Immature natural killer cell (primary cell): ENCODE measurements at places on chromosomes 4 and X.

DNA sequence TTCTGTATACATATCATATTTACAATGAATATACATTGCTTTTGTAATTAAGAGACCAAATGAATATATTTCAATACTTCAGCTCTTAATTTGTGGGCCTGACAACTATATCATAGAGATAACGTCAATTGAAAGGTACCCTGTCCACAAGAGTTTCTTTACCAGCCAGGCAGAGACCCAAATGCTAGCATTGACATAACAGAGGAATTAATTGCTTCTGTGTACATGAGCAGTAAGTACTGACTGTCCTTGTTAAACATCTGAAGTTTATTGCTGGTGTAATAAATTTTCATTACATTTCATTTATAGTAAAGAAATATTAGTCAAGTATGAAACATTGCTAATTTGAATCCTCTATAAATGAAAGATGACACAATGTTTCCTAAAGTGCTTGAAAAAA is 910.8 kb downstream of the CCSER1 start:
- H3K27me3 ChIP-seq = no peaks in the 10 kb centered on the region
- DNase-seq = no peak
- H3K27ac ChIP-seq = no peak overlapping the region
- no peaks in the 10 kb centered on the region for H3K4me1 ChIP-seq
- H3K36me3 ChIP-seq = no peaks in the 10 kb centered on the region

DNA sequence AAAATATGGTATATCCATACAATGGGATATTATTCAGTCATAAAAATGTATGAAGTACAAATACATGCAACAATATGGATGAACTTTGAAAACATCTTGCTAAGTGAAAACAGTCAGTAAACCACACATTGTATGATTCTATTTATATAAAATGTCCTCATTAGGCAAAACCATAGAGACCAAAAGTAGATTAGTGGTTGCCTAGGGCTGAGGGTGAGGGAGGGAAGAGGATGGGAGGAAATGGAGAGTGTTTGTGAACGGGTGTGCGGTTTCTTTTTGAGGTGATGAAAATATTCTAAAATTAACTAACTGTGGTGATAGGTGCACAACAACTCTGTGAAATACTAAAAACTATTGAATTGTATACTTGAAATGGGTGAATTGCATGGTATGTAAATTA is 29.6 kb downstream of the TEX11 start:
- no peak overlapping the region for H3K4me3 ChIP-seq
- H3K36me3 ChIP-seq = no peaks in the 10 kb centered on the region
- no peaks in the 10 kb centered on the region for H3K27me3 ChIP-seq
- H3K4me1 ChIP-seq = peaks cover 11% of the 10 kb centered on the region

DNA sequence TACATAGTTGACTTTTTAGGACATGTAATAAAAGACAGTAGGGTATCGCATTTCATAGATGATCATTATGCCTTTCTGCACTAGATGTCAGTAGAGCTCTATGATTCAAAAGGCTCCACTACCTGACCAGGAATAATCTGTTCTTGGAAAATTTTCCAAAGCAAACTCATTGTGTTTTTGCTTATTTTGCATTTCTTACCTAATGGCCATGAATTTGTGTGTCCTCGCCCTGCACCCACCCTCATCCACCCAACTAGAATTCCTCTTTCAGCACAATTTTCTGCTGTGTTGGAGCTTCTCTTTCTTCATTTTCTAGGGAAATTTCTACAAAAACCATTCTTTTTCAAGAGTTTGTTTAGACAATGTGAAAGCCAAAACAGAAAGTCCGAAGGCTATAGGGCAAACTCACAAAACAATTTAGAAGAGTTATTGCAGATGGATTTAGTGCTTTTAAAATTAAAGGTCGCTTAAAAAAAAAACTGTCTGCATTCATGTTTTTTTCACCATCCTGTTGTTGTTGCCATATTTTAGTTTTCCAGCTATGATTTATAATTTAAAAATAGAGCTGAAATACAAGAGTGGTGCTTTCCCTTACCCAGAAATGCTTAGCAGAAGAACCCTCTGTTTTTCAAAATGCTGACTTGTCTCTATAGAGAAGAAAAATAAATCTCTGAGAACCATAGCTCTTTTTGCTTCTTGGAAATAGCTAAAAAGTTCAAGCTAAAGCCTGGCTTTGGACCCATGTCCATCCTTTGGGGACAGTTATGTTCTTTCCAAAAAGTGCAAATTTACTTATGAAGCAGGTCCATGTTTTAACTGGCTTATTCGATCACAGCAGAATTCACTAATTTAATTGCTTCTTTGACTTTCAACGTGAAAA is 183.7 kb downstream of the SPATA18 start:
- H3K27me3 ChIP-seq = no peaks in the 10 kb centered on the region
- DNase-seq = no peak
- H3K4me3 ChIP-seq = no peak overlapping the region
- no peak overlapping the region for H3K27ac ChIP-seq
- no peaks in the 10 kb centered on the region for H3K36me3 ChIP-seq
- no peaks in the 10 kb centered on the region for H3K4me1 ChIP-seq

DNA sequence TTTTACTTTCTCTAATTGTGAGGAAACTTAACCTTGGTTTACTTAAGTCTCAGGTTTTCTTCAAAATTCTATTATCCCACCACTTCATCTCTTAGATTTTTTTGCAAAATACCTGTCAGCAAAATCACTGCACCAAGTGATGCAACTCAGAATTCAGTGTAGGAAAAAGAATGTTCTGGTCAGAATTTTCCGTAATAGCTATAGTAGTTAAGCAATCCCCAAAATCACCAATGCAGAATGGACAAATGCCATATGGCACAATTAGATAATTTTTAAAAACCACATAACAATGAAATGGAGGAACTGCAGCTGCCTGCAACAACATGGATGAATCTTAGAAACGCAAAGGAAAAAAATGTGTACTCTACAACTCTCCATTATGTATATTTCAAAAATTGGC is 373.1 kb downstream of the NAF1 start:
- H3K4me1 ChIP-seq = no peaks in the 10 kb centered on the region
- H3K36me3 ChIP-seq = no peaks in the 10 kb centered on the region
- no peak overlapping the region for H3K4me3 ChIP-seq
- H3K27ac ChIP-seq = no peak overlapping the region
- DNase-seq = no peak
- H3K27me3 ChIP-seq = peaks cover 2% of the 10 kb centered on the region

DNA sequence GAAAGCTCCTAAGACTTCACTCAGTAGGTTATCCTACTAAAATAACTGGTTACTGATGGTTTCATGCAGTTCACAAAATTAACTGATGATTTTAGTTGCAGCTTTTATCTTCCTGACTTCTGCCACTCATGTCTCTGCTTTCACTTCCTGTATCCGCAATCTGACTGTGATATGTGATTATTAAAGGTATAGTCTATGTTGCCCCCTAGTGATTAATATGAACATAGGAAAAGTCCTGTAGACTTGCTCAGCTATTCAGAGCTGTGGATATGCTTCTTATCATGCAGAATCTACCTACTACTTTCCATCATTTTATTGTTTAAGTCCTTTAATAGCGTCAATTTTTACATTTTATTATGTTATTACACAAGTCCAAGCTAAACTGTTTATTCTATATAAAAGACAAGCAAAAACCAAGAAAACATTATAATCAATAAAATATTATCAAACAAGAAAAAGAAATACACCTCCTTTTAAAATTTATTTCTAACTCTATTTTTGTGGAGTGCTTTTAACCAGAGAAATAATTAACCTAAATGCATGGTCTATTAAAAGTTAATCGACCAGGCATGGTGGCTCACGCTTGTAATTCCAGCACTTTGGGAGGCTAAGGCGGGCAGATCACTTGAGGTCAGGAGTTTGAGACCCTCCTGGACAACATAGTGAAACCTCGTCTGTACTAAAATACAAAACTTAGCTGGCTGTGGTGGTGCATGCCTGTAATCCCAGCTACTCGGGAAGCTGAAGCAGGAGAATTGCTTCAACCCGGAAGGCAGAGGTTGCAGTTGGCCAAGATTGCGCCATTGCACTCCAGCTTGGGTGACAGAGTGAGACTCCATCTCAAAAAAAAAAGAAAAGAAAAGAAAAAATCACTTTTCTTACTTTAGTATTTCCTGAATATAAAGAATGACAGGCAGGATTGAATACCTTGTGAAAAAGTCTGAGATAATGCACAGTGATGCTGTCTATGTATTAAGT is 40.4 kb upstream of the TLR2 start:
- peaks cover 7% of the 10 kb centered on the region for H3K4me1 ChIP-seq
- H3K36me3 ChIP-seq = no peaks in the 10 kb centered on the region
- peak; percentile 54 for DNase-seq
- peak overlapping the region; percentile 40 for H3K4me3 ChIP-seq
